ENCODE measurements at places on chromosomes 5 and 9.

GRCh38 chr9:91172329-91172728 lies 189.4 kb downstream of the AUH start:
- no peak for DNase-seq

DNA sequence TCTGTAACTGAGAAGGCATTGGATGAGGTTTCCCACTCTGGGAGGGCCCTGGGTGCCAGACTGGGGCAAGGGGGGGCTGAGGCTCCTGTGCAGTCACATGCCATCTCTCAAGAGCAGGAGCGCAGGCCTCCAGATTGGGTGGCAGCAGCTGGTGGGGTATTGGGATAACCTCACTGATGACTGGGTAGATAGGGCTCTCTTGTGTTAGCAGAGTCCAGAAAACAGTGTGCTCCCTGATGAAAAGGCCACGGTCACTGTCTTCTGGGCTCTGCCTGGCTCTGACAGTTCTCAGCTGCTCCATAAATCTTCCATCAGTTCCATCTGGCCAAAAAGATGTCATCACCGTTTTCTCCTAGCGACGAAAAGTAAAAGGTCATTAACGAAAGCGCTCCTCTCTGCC lies 21.8 kb upstream of the NKX2-5 start:
- no peak for DNase-seq

GRCh38 chr5:78912085-78912771 lies 72.9 kb downstream of the ARSB start:
- DNase-seq: no peak

- DNase-seq: peak; percentile 29
These were observed 353.7 kb downstream of the SLCO4C1 start for GRCh38 chr5:101942321-101942882.

DNA sequence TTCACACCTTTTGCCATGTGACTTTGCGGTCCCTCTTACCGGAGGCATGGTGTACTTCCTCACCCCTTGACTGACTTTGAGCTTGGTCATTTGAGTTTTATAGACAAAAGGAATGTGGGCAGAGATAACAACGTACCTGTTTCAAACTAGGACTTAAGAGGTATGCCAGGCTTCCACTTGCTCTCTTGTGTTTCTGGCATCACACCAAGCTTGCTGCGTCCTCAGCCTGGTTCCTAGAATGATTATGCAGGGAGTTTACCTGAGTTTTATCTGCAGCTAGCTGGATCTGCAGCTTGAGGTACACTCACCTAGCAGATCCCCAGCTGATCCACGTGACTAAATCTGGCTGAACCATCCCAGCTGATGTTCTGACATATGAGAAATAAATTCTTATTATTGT lies 66.2 kb downstream of the PLK2 start:
- DNase-seq: no peak

Data from prostate gland (tissue), 2 donors.